ENCODE measurements at places on chromosomes 12 and 14. TPM values are rescaled to one million over a fixed set of nuclear protein-coding genes. Genes with fewer than 3 reads are reported as not detected.

Gene ABHD12B
- total RNA-seq, result not detected

Gene CLMN
- total RNA-seq, result 7.2 TPM

Gene CAPS2
- 0.96 TPM for total RNA-seq

Gene ERGIC2
- 94.9 TPM for total RNA-seq

Gene SIX6
- total RNA-seq, result not detected

Gene VDR
- total RNA-seq, result 5.5 TPM

Gene CPNE6
- not detected for total RNA-seq

Gene ZNF84
- total RNA-seq, result 15.3 TPM

Gene MRPL51
- 64.6 TPM for total RNA-seq

Gene BBS10
- total RNA-seq, result 7.5 TPM

Gene GCH1
- total RNA-seq, result 12.5 TPM

Gene PLEKHG7
- total RNA-seq, result not detected

Gene SLC7A8
- total RNA-seq, result 2.4 TPM

Gene MIP
- total RNA-seq, result not detected

Gene ZNF385A
- total RNA-seq, result 23.4 TPM

Gene SMIM41
- not detected for total RNA-seq

All from tracheal epithelial cell (primary cell).